Tibial nerve (tissue), 4 donors: ENCODE measurements at places on chromosomes 6 and 20. TPM values are rescaled to one million over a fixed set of nuclear protein-coding genes. Genes with fewer than 3 reads are reported as not detected.

Gene TMC2
- 0.30 TPM for total RNA-seq

Gene TSBP1
- not detected for total RNA-seq

Gene MYL9
- 140 TPM for total RNA-seq

Gene LPIN3
- 26.8 TPM for total RNA-seq

Gene SDCBP2
- total RNA-seq, result 4.2 TPM

Gene EPPIN
- total RNA-seq, result not detected

Gene CAP2
- total RNA-seq, result 4.2 TPM

Gene FOXQ1
- not detected for total RNA-seq

- DNase-seq, result no peak
Measured at GRCh38 chr6:5028921-5029320, 25.1 kb upstream of the RPP40 start.

DNA sequence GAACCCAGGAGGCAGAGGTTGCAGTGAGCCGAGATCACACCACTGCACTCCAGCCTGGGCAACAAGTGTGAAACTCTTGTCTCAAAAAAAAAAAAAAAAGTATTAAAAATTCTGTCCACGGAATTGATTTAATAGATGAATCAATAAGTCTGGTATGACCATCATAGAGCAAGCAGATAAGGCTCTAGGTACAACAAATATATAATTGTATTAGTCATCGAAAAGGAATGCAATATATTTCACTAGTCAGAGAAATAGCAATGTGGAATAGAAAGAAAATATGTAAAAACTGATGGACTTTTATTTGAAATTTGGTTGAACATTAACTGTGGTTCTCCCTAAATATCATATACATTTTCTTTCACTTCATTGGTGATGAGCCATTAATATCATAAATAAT lies 476.8 kb upstream of the AGPAT4 start:
- DNase-seq, result no peak

DNA sequence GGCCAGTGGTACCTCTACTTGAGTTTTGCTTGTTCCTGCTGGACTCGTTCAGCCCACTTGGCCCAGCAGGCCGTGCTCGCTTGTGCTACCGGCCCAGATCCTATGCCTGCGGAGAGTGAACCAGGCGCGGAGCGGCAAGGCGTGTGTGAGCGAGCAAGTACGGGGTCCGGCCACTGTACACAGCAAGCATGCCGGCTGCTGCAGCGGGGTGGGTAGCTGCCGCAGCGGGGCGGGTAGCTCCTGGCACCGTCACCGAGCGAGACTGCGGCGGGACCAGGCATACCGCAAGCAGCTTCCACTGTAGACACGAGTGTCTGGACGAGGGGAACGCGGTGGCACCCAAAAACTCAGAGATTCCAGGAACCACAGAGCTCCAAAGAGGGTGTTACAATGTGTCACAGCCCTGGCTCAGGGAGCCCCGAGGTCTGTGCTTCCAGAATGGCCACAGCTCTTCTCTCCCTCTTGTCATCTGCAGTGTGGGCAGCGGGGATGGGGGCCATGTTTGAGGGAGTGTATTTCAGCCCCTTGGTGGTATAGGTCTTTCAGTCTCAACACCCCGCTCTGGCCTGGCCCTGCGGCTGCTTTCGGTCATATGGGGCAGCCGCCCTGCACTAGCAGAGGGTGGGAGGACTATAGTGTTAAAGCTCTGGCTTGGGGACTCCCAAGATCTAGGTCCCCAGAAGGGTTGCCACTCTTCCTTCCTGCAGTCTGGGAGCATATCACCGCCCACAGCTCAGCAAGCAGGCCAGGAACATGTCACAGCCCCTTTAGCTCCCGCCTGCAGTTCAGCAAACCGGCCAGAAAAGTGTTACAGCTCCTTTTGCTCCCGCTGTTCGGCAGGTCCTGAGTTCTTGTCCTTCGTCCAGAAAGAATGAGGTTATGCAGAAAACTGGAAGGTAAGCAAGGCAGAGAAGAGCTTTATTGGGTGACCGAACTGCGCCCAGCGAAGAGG lies 6.1 kb upstream of the RWDD1 start:
- no peak for DNase-seq

- DNase-seq, result no peak
Measured at GRCh38 chr6:116300566-116300965, 20.8 kb upstream of the TSPYL1 start.

GRCh38 chr6:74434171-74434570 lies 738.2 kb downstream of the CD109 start:
- no peak for DNase-seq

DNA sequence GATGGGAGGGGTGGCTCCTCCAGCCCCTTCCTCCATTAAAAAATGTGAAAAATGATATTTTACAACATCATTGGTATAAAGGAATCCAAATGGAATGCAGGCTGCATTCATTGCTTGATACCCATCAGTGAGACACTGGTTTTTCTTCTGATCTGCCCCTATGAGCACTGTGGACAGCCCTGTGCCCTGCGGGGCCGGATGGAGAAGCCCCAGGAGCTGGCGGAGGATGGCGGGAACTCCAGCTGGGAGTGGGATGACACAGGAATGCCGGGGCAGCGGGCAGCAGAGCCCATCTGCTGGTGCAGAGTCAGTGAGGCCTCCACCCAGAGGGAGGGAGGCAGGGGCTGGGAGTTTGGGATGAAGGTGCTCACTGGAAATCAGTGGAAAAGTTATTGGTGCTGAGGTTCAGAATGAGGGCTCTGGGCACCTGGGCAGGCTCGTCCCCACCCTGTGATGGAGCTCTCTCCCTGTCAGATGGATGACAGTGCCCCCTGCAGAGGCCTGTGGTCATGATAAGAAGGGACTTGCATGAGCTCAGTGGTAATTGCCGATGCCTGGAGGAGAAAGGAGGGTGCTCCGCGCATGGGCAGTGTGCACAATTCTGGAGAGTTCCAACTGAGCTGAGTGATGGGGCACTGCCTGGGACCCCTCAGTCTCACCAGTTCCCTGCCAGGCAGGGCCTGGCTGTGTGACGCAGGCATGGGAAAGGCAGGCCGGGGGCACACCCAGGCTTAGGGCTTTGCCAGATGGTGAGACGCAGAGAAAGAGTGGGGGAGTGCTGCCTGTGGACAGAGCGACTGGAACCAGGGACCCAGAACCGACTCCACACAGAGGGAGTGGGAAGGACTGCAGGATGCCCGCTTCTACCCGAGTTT lies 23.2 kb downstream of the CTCFL start:
- no peak for DNase-seq

GRCh38 chr6:150443621-150444020 lies 74.8 kb downstream of the IYD start:
- DNase-seq, result no peak

GRCh38 chr6:128409003-128409402 lies 111.4 kb downstream of the PTPRK start:
- no peak for DNase-seq

- DNase-seq, result no peak
Measured at GRCh38 chr6:11389977-11390376, 147.6 kb upstream of the TMEM170B start.

DNA sequence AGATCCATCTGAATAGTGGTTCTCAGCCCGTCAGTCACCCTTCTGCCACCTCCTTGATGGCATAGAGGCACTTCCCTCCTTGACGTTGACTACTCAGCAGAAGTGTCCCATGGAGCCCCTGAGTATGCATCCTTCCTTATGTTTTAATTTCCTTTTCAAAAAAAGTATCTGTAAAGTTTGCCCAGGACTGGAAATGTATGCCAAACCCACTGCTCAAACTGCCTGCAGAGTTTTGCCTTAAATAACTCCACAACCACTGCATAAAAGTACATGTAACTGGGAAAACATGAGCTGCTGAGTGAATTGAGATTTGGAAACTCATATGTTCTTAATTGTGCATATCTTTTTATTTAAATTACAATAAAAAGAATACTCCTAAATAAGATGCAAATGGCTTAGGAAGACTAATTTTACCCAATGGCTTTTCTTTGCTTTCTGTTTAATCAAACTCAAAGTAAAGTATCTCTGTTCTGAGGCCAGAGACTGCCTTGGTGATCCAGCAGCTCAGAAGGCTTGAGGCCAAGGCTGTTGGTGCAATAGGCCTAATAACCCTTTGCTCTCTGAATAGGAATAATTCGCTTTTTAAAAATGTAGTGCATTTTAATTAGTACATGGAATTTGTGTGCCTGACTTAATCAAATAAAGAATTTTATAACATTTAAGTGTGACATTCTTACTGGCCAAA lies 90.4 kb downstream of the FNDC1 start:
- DNase-seq, result no peak

DNA sequence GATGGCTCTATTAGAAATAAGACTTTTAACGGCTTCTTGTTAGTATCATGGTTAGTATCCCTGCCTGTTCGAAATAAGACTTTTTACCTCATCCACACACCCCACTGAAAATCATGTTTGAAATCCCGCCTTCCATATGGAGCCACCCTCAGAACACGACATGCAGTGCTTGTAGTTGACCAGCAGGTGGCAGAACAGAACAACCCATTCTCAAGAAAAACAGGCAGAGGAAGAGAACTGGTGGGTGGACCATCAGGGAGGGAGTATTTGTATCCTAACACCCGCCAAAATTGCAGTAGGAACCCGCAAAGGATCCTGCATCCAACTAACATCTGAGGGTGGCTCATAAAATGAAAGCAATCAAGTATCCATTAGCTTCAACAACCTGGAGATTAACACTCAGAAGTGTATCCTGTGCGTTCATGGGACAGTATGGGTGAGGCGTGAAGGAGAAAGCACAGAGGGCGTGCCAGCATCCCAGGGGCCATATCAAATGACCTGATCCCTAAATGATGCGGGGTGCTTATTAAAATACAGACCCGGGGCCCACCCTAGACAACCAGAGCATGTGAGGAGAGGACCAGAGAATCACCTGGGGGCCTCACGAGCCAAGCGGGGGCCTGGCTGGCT lies 89.6 kb upstream of the NHSL1 start:
- peak; percentile 32 for DNase-seq

DNA sequence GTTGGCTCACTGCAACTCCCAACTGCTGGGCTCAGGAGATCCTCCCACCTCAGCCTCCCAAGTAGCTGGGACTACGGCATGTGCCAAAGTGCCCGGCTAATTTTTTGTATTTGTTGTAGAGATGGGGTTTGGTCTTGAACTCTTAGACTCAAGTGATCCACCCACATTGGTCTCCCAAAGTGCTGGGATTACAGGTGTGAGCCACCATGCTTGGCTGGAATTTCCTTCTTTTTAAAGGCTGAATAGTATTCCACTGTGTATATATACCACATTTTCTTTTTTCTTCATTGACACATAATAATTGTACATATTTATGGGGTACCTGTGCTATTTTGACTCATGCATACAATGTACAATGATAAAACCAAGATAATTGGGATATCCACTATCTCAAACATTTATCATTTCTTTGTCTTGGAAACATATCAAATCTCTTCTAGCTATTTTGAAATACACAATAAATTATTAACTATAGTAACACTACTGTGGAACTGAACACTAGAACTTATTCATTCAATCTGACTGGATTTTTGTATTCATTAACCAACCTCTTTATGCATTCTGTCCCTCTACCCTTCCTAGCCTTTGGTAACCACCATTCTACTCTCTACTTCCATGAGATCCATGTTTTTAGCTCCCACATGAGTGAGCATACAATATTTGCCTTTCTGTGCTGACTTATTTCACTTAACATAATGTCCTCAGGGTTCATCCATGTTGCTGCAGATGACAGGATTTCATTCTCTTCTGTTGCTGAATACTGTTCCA lies 7.8 kb downstream of the MDC1 start:
- no peak for DNase-seq

DNA sequence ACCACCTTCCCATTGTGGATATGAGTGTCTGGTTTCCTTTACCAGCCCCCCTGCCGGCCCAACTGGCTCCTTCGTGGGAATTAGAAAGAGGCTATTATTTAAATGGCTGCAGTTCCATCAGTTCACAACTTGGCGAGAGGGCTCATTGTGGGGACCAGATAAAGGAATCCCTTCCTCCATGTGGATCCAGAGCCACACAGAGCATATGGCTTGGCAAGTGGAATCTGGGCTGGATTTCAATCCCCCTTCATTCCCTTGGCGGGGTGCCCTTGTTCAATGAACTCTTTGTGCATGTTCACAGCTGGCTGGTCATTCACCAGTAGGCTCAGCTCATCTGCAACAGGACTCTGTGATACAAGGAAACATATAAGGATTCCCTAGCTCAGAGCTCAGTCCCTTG lies 140.6 kb downstream of the OPN5 start:
- DNase-seq, result no peak

GRCh38 chr6:131862476-131862875 lies 54.7 kb downstream of the ENPP1 start:
- no peak for DNase-seq

- DNase-seq, result no peak
Measured at GRCh38 chr6:40258531-40258930, 324.3 kb upstream of the MOCS1 start.

DNA sequence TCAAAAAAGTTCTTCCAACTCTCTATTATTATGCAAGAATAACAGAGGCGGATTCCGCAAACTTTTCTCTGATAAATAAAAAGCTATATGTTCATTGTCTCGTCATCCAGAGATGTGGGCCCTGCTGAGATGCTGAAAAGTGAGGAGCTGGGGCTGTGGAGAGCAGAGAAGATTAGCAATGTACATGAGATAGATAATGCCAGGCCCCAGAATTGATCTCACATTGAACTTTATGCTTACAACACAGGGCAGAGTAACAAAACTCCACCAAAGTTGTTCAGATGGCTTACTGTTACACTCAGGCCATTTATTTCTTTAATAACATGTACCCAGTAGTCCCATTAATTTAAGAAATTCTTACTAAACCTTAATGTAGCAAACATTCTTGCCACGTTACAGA lies 32.7 kb upstream of the RIN2 start:
- DNase-seq, result no peak
